8988T (cell line): ENCODE measurements at places on chromosomes 5 and 9.

- no peak for DNase-seq
These were observed 47.7 kb downstream of the CNTRL start for GRCh38 chr9:121122246-121123032.

DNA sequence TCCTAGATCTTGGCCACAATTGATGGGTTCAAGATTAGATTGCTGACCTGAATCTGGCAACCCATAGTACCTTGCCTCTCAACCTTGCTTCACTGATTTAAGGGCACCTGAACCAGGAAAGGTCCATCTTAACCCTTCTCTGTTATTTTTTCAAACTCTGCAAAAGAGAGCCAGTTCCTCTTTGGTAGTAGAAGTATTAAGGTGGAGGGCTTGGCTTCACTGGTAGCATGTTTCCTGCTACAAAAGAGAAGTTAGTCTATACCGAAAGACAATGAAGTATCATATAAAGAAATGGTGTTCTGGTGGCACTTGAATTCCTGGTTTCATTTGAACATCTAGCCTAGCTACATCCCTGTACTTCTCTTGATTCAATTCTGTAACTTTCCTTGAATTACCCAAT lies 8.5 kb downstream of the ALG2 start:
- DNase-seq, result no peak

GRCh38 chr5:177510567-177511053 lies 984 bp upstream of the DOK3 start:
- no peak for DNase-seq

- DNase-seq, result no peak
These were observed 266.4 kb downstream of the ZNF608 start for GRCh38 chr5:124480022-124480421.

DNA sequence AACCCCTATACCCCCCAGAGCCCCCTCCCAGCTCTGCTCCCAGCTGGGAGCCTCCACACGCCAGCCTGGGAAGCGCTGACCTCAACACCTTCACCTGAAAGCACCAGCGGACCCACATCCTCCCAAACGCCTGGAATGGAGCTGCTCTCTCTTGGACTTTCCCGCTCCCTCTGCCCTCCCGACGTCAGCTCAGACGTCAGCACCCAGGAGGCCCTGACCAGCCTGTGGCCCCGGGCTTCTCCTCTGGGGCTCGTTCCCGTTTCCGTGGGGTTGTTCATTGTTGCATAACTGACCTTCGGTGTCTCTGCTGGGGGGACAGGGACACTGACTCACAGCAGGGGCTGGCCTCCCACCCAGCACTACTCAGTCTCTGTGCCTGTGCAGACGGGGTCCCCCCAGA lies 35.0 kb upstream of the SLC6A3 start:
- peak; percentile 91 for DNase-seq
